ENCODE measurements at places on chromosomes 6 and 20.

DNA sequence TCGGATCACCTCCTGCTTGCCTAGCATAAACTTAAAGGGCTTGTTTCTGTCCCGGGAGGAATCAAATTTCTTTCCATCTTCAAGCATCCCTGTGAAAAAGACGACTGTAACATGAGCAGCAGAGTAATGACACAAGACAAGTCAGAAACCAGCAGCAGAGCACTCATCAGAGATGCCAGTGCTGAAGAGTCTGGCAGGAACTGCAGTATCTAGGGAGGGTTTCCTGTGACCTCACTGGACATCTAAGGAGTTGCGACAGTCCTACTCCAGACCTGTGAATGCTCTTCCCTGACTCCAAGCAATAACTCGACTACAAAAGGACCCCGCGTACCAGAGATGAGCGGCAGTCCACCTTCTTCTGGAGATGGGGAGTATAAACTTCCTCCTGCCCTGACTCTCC is 17.3 kb downstream of the FKBP1A start:
- no peak for DNase-seq

DNA sequence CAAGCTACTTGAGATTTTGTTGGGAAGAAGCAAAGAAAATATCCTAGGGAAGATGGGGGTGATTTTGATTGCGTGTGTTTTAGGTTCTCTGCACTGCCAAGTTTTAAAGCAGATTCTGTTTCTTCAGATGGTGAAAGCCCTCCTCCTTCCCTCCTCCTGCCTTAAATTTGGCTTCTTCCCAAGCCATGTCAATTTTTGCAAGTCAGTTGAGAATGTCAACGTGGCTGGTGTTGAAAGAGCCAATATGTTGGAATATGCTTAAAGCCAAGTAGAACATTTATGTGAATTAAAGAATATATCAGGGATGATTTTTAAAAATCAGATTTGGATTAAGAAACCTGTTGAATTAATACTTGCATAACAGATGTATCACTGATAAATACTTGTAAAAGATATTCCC is 270.8 kb downstream of the ARID1B start:
- DNase-seq, result peak; percentile 18

GRCh38 chr6:40210628-40211056 is 276.4 kb upstream of the MOCS1 start:
- DNase-seq, result no peak

DNA sequence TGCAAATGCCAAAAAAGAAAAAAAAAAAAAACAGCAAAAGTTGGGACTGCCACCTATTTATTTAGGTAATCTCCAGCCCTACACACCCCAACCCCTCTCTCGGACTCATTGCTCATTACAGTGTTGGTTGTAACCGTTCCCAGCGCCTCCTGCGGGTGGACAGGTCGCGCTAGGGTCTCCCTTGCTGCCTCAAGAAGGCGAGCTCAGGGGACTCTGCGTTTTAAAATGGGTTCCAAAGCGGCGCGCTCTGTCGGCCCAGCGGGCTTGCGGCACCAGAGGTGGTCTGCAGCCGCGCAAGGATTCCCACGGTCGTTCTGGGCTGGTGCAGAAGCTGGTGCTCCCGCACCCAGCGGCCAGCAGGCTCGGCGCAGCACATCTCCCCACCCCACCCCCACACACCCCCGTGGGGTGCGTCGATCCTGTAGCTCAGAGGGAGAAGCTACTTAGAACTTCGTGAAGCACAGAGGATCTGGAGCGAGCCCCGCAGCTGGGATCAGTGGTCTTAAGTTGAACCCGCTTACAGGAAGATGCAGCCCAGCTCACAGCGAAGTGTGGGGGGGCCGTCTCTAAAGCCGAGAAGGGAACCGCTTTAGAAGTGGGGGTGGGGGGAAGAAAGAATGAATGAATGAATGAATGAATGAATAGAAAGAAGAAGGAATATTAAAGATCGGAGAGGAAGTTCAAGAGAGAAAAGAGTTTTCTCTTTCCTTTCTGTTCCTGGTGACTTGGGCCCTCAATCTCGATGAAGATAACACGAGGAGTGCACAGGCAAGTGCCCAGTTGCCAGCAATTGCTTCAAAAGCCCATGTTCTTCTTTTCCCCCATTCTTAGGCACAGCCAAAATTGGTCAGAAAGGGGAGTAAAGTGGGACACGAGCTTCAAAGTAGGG is 780 bp downstream of the TFAP2A start:
- DNase-seq, result no peak

- peak; percentile 79 for DNase-seq
Observed at GRCh38 chr20:44733341-44734069, 12.2 kb upstream of the KCNK15 start.

DNA sequence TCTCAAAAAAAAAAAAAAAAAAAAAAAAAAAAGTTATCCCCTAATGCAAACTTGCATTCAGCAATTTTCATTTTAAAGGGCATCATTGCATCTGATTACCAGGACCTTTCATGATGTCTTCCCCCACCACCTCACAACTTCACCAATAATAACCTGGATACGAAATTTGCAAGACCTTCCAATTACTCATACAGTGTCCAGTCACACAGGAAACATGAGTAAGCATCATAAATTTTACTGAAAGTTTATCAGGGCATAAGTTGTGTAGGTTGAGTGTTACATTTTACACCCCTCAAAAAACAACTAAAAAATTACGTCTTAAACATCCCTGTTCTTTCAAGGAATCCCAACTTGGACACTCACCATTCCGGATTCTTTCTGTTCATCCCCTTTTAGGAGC is 79.1 kb upstream of the ANKEF1 start:
- no peak for DNase-seq

- DNase-seq, result no peak
Observed at GRCh38 chr6:9361749-9362148, 926.4 kb upstream of the SLC35B3 start.

GRCh38 chr6:96923400-96923799 is 1.1 kb upstream of the KLHL32 start:
- no peak for DNase-seq

GRCh38 chr6:132830334-132830751 is 16.0 kb downstream of the RPS12 start:
- DNase-seq, result peak; percentile 45

GRCh38 chr6:20417819-20418218 is 16.1 kb downstream of the E2F3 start:
- DNase-seq, result no peak

GRCh38 chr6:170143401-170144150 is 147.3 kb downstream of the DLL1 start:
- no peak for DNase-seq

- no peak for DNase-seq
Observed at GRCh38 chr6:135555550-135555949, 58.0 kb upstream of the AHI1 start.

GRCh38 chr6:35522660-35523658 is 10.3 kb upstream of the TULP1 start:
- DNase-seq, result peak; percentile 37

DNA sequence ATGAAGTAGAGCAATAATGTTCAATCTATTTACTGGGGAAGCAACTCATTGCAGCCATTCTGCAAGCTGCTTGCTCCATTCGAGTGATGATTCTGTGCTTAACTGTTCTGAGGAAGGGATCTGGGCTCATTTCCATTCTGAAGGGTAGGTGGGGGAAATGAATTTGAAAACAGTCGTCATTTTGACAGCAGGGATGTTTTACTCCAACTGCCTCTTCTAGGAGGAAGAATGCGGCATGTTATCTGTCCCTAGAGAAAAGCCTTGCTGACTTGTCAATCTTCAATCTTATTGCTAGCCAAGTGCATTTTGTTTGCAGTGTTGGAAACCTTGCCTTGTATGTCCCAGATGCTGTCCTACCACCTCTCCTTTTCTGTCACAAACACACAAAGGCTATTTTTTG is 105.9 kb downstream of the PRDM13 start:
- no peak for DNase-seq

GRCh38 chr6:40955178-40955545 is 83.9 kb downstream of the UNC5CL start:
- no peak for DNase-seq

DNA sequence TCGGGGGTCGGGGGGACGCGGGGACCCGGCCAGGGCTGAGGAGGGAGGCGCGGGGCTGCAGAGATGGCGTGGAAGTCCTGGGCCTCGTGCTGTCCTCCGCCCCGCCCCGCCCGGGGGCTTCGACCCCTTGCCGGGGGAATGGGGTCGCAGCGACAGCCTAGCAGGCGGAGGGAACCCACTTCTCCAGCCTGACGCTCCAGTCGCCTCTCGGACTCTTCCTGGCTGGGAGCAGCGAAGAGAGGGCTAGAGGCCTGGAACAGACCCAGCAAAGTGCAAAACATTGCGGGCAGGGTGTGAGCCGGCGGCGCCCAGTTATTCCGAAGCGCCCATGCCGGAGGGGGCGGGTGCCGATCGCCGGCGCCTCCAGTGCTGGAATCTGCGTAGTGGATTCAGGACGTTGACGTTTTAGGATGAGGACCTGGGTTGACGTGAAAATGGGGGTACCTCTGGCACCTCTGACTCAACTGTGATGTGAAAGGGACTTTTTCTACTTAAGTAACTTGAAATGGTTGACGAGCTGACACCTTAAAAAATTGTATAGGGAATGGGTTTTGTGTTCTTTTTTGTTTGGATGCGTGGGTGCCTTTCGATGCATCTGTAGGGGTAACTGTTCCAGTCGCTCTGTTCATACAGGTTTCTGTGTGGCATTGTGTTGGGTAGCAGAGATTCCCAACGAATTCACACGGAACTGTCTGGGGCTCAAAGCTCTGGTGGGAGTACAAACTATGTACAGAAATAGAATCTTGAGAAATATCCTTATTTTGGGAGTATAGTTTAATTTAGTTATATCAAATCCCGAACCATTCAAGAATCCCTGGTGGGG is 1.4 kb downstream of the SLC35F1 start:
- no peak for DNase-seq

DNA sequence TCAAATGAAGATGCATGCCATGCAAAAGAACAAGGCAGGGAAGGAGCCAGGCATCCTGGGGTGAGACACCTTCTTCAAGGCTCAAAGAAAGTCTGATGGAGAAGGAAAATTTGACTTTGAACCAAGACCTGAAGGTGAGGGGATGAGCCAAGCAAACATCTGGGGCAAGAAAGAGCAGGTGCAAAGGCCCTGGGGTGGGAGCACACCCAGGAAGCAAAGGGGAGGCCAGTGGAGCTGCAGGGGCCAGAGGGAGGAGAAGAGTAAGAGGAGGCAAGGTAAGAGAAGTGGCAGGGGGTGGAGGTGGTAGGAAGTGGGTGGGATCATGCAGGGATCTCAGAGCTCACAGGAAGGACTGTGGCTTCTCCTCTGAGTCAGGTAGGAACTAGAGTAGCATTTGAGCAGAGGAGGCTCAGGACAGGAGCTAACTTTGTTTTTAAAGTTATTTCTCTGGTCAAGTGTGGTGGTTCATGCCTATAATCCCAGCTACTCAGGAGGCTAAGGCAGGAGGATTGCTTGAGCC is 49.6 kb downstream of the SLC13A3 start:
- no peak for DNase-seq

- DNase-seq, result peak; percentile 34
Observed at GRCh38 chr6:142694054-142694453, 250.9 kb downstream of the HIVEP2 start.

DNA sequence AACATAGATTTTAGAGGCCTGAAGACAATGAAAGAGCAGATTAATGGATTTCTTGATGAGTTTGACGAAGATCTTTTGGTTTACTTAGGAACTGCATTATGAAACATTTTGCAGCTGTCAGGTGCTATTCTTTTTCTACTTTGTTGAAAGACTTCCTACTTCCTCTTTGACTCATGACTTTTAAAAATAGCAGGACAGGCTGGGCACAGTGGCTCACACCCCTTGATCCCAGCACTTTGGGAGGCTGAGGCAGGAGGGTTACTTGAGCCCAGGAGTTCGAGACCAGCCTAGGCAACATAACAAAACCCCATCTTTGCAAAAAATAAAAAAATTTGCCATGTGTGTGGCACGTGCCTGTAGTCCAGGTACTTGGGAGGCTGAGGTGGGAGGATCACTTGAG is 52.0 kb downstream of the ITCH start:
- no peak for DNase-seq

GRCh38 chr20:48186447-48186846 is 401.2 kb upstream of the SULF2 start:
- no peak for DNase-seq

GRCh38 chr20:48635791-48636267 is 192.0 kb downstream of the PREX1 start:
- DNase-seq, result peak; percentile 67

GRCh38 chr20:38435555-38435939 is 419 bp upstream of the SNHG17 start:
- DNase-seq, result no peak

- DNase-seq, result no peak
Observed at GRCh38 chr6:41934278-41935192, 7.1 kb downstream of the CCND3 start.

- DNase-seq, result no peak
Observed at GRCh38 chr6:30893001-30893591, 8.8 kb downstream of the DDR1 start.

DNA sequence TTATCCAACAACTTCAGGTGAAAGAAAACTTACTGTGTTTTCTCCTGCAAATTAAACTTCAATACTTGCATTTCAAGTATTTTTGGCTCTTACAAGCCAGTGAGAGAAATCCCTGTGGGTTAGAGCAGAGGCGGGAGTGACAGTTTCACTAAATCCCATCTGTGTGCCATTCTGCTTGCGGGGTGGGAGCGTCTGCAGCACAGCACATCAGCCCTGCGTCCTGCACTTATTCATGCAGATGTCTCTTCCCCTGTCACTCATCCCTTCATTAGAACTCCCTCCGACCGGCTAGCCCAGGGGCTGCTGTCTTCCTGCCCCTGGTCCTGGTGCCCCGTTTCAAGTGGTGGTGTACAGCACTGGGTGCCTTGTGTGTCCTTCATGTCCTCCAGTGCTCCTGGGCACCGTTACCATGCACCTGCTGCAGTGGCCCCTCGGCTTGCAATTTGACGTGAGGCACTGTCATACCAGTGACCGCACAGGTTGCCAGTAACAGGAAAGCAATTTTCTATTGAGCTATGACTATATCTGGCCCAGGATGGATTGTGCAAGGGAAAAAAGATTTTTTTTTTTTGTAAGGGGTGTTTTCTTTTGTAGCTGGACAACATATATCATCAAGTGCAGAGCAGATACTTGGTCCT is 59.4 kb downstream of the INSM1 start:
- no peak for DNase-seq

DNA sequence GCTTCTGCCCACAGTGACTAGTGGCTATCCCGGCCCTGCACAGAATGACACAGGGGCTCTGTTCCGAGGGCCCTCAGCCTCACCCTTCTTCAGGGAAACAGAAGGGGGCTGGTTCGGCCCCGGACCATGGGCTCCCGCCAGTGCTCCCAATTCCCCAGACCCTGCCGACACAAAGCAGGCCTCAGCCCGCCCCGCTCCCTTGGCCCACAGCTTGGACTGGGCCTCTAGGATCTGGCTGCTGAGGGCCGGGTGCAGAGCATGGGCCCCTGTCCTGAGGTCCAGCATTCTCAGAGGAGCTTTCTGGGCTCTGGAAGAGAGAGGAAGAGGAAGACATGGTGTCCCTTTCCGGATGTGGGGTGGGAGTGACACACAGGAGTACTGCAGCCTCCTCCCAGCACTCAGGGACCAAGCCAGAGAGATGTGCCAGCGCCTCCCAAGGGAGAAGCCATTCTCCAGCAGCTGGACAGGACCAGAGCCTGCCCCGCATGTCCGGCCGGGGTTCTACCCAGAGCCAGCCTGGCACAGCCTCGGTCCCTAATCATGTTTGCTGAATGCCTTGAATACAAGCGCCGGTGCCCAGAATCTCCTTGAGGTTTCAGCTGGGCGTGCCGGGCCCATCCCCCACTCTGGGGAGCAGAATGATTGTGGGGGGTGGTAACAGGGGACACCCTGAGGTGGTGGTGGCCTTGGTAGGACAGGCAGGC is 23.9 kb downstream of the C20orf203 start:
- no peak for DNase-seq

All from NCI-H446 (cell line).